ENCODE measurements at places on chromosomes 1 and 21.

DNA sequence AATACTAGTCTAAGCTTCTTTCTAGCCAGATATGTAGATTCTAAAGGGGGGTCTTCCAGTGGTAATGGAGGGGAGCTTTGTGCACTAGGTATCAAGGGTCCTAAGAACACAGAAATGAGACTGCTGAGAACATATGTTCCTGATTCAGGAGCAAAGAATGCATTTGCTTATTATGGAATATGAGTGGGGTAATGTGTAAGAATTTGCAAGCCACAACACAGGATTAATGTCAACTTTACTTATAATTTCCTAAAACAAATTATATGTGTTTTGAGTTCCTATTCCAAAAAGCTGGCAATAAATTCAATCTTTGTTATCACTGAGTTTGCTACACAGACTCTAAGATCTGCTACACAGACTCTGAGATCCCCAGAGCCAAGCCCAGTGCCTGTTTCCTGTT is 357.0 kb upstream of the PTBP2 start:
- no peak for DNase-seq

GRCh38 chr1:23489842-23490241 is 5.9 kb upstream of the ASAP3 start:
- no peak for DNase-seq

DNA sequence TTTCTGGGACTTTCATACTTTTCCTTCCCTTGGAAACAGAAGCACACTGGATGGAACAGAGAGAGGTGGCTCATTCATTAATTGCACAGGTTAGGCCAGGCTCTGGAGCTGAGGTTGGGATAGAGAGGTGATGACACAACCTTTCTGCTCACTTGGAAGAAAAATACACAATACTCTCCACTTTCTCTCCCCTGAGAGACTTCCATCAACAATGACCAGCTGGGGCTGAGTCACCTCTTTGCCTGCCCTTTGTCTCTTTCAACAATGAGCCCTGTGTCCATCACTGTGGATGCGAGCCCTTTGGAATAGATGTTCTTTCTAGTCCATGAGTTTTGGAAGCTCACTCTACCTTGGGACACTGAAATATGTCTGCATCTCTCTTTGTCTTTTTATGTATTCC is 43.1 kb downstream of the ATP2B4 start:
- DNase-seq, result no peak

DNA sequence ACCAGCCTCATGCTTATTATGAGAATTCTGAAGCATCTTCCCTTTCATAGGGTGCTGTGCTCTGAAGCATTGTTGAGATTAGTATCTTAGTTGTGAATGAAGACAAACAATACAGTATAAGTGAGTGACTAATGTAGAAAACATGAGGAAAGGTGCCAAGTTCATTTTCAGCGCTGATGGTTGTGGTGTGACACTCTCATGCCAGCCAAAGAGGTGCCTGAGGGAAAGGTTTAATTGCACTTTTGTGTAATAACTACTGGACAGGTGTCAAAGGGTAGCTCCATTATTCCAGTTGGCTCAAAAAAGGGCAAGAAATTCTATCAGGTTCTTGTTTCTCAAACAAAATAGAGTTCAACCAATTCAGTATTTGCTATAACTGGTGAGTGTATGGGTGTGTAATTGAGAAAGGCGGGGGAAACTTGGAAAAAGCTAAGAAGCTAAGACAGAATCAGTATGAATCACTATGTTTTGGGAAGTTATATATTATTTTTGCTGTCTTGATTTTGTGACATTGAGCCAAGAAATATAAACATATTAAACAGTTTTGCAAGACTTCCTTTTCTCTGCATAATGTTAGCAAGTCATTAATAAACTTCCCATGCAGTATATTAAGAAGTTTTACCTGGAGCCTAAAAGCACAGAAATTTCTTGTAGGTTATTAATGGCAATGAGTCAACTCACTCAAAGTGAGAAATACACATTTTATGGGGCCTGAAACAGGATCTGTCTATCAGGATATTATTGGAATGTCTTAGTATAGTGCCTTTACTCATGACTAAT is 31.8 kb downstream of the KCNK2 start:
- no peak for DNase-seq

DNA sequence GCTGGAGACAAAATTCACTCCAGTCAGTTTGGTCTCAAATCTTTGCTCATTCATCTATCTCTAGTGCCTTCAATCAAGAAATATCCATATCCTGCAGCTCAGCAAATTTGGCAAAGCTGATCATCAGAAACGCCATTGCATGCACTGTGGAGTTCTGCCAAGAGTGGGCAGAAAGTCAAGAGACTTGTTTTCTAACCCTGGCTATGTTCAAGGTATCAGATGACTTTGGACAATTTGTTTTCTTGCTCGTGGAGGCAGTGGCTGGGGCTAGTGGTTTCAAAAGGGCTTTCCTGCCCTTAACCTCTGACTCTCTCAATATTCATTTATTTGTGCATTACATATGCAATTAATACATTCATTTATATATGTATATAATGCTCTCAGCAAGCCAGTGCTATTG is 12.8 kb upstream of the LRRC52 start:
- no peak for DNase-seq

DNA sequence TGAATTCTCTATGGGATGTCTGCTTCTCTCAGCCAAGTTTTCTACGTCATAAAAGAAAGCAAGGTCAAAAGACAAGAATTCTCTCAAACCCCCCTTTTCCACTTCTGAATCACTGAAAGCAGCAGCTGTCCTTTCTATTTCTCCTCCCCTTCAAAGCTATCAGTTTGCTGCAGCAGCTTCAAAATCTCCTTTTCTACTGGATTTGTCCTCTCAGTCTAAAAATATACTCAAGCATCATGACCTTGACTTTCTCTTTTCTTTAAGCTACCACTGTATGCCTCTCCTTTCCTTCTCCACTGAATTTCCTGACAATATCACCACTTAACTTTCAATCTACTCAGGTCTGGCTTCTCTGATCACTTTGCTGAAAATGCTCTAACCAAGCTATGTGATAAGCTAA is 1.9 kb downstream of the WDR64 start:
- DNase-seq, result no peak

DNA sequence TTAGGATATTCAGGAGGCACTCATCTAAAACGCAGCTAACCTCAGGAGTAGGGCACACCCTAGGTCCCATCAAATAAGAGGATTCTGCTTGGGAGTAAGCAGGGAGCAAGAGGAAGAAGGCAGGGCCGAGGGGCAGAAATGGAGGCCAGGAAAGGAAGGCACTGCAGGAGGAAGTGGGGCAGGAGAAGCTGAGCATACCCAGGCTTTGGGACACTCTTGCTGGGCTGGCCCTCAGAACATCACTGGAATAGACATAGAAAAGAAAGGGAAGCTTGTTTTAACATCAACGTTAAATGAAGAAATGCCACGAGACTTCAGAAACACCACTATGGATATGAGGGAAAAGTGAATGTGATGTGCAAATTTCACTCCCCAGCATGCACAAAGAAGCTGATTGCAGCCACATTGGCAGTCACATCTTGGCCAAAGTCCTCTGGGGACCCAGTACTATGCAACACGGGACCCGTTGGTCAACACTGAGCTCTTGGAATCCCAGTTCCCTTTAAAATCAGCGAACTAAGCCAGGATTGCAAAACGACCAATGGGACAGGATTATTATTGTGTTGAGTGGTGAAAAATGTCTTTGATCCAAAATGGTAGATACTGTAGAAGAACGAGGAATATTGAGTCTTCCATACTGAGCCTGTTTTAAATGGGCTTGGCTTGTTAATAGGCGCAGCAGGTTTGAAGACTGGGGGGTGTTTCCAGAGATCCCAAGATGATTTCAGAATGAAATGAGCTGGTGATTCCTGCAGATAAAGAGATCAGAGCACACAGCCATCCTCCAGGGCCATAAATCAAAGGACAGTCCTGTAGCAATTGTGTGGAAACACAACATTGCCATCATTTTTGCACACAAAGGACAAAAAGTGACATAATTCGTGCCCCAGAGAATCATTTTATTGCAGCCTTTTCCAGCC is 152.4 kb downstream of the TOMM20 start:
- no peak for DNase-seq

- DNase-seq, result no peak
These were observed 49.1 kb downstream of the DSCAM start for GRCh38 chr21:40797891-40798290.

GRCh38 chr21:41428847-41429246 is 2.8 kb downstream of the MX1 start:
- DNase-seq, result peak; percentile 29

- DNase-seq, result peak; percentile 41
These were observed 31.4 kb downstream of the POFUT2 start for GRCh38 chr21:45256021-45256911.

DNA sequence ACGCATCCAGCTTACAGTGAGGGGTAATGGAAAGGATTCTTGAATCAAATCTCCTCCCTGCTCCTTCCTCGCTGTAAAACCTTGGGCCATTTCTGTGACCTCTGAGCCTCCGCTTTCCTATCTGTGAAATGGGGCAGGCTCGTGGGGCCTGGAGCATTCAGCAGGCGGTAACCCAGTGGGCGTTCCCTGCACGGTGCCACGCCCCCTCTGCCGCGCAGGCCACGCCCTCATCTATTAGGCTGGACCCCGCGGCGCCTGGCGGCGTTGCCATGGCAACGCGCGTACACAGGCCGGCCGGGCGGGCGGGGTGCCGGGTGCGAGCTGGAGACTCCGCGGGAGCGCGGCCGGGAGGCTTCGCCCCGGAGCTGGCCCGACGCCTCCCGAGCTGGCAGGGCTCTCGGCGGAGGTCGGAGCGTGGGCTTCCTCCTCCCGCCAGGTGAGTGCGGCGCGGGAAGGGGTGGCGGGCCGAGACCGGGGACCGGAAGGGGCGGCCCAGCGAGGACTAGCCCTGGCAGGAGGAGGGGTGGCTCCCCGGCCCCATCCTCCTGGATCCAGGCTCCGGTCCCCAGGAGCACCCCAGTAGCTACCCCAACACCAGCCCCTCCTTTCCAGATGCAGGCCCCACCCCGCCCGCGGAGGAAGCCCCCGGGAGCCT is at the start of gene FHAD1:
FHAD1 (plus strand) TSS at position 264 of the 655 bp plus-strand sequence. CDS start 4,562 bp downstream, outside the sequence.
- DNase-seq, result peak; percentile 74

DNA sequence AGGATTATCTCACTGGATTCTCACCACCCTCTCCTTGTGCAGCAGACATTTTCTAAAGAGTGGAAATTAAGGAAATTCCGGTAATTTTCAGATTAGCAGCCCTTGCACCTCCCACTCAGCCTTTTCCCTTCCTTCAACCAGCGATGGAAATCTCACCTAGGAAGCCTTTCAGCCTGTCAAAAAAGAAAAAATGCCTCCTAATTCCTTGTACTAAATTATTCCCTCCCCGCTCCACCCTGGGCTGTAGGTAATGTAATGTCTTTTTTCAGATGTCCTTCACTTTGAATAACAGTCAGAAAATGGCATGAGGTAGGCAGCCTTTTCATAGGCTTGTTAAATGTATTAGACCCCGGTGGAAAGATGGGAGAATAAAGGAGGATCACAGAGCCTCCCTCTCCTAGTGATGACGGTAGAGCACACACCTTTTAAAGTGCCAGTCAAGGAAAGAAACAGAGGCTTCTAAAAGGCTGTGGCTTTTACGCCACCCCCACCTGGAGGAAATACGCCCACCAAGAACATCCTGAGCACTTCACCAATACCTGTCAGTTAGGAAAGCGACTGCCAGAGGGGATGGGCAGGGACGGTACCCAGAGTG is 62.8 kb upstream of the NEK2 start:
- no peak for DNase-seq

- no peak for DNase-seq
These were observed 3.7 kb downstream of the ZBED6 start for GRCh38 chr1:203799157-203799556.

DNA sequence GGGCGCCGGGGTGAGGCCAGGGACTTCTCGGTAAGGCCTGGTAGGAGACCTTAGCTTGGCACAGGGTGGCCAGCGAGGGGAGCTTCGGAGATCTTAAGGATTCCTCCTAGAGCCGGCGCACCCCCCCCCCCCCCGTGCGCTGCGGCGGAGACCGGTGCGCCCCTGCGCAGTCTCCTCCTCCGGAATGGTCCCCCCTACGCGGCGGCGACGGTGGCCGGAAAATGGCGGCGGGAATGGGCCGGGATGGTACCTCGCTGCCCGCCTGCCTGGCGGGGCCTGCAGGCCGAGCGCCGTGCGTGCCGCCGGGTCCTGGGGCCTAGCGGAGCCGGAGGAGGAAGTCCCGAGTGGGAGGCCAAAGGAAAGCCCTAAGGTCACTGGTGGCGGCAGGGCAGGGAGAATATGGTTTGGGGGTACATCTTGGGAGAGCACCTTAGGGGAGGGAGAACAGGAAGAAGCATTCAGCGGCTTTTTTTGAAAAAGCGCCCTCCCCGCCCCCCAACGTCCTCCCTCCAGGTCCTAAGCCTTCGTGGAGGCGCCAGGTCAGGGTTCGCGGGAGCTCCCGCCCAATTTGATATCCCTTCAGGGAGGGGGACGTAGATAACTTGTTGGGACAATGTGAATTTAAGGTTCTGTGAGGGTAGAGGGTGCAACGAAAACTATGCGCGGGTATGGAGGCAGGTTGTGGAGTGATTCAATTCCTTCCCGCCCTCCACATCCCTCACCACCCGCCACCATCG is 429 bp downstream of the SRRM1 start:
- no peak for DNase-seq

GRCh38 chr1:72650843-72651435 is 368.6 kb upstream of the NEGR1 start:
- DNase-seq, result no peak

GRCh38 chr1:228071839-228072657 is 10.5 kb upstream of the ARF1 start:
- DNase-seq, result no peak

DNA sequence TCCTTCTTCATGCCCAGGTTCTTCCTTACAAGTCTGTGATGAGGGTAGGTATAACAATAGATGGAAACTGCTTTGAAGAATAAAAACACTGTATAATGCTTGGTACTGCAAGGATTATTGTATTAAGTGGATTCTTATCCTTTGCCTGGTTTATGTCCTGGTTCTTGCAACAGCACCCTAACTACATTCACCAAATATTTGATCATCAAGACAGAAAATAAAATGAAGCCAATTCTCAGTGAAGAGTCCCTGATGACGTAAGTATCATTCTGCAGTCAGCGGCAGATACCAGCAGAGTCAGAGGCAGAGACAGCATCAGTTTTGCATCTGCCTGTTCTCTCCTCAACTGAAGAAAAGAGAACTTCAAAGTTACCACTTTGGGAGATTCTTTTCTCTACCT is 19.7 kb downstream of the ARHGEF11 start:
- DNase-seq, result no peak

DNA sequence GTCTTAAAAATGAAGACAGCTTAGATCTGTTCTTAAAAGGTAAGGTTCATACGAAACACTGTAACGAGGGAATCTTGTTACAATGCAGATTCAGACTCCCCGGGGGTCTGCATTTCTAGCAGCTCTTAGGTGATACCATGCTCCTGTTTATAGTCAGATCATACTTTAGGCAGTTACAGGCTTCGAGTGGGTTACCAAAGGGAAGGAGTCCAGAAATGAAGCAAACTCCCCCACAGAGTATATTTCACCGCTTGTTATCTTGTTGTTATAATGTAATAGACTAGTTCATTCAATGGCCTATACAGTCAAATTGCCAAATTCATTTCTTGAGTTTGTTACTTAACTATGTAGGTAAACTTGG is 601.1 kb downstream of the USP25 start:
- no peak for DNase-seq

GRCh38 chr1:87612956-87613355 is 284.3 kb downstream of the LMO4 start:
- DNase-seq, result no peak
